ENCODE measurements at places on chromosomes 5 and 9.

DNA sequence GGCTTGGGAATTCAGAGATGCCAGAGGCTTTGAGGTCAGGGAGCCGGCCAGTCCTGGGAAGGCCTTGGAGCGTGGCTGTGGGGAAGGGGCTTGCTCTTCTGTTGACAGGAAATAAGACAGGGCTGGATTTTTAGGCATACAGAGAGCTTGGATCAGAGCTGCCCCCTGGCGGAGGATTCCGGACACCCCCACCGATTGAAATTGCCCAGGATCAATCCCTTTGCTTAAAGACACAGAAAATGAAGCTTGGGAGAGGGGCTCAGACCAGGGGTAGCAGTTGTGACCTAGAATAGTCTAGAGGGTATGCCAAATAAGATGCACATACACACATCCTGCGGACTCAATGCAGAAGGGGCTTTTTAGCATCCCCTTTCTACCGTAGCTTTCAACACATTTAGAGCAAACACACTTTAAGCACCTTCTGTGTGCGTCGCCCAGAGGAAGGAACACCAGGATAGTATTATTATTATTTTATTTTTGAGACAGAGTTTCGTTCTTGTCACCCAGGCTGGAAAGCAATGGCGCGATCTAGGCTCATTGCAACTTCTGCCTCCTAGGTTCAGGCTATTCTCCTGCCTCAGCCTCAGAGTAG lies 1.7 kb upstream of the NTMT1 start:
- peak; percentile 52 for DNase-seq

DNA sequence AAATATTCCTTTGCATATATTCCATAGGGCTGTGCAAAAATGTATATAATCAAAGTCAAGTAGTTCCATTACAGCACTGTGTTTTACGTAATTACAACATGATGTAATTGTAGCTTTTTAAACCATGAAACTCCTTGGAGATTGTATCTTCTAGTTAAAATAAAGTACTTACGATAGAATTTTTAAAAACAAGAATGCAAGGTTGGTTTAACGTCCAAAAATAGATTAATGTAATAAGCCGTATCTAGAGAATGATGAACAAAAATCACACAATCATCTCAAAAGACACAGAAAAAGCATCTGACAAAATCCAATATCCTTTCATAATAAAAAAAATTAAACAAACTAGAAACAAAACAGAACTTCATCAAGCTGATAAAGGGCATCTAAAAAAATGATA lies 86.2 kb downstream of the DENND1A start:
- no peak for DNase-seq

DNA sequence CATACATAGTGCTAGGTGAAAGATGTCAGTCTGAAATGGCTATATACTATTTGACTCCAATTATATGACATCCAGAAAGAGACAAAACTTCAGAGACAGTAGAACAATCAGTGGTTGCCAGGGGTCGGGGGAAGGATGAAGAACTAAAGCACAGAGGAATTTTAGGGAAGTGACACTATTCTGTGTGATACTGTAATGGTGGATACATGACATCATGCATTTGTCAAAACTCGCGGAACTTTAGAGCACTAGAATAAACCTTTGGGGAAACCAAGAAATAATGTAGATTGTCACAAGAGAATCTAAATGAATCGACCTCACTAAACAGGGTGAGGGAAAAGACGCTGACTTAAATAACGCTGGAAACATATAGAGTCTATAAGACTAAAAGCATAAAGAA lies 107.0 kb upstream of the RETREG1 start:
- no peak for DNase-seq

DNA sequence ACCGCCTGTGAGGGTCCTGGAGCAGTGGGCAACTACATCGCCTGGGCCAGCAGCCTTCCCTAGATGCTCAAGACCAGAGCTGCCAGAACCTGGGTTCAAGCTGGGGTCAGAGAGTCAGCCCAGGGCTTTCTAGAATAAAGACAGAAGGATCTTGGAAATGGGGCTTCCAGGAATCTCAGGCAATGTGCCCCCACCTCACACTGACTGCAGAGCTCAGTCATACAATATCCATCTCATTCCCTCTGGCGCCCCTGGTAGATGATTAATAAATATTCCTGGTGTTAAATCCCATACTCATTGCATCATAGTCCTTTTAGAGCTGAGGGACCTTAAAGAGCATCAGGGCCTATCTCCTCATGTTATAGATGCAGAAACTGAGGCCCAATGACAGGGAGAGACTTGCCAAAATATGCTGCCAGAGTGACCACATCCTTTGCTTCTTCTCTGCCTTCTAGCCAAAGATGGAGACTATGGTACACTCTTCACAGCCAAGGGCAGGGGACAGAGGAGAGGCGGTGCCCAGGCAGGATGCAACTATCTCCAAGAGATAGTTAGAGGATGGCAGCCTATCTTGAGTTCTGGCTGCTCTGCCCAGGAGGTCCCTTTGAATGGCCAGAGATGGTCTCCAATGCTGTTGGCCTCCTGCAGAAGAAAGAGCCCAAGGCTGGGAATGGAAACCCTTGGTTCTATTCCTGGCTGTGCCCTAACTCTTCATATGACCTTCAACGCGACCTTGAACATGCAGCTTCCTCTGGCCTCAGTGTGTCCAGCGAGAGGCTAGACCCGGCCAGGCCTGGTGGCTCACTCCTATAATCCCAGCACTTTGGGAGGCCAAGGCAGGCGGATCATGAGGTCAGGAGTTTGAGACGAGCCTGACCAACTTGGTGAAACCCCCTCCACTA lies 36.2 kb upstream of the IL17B start:
- no peak for DNase-seq

GRCh38 chr9:120350596-120350995 lies 229.4 kb downstream of the CDK5RAP2 start:
- no peak for DNase-seq

DNA sequence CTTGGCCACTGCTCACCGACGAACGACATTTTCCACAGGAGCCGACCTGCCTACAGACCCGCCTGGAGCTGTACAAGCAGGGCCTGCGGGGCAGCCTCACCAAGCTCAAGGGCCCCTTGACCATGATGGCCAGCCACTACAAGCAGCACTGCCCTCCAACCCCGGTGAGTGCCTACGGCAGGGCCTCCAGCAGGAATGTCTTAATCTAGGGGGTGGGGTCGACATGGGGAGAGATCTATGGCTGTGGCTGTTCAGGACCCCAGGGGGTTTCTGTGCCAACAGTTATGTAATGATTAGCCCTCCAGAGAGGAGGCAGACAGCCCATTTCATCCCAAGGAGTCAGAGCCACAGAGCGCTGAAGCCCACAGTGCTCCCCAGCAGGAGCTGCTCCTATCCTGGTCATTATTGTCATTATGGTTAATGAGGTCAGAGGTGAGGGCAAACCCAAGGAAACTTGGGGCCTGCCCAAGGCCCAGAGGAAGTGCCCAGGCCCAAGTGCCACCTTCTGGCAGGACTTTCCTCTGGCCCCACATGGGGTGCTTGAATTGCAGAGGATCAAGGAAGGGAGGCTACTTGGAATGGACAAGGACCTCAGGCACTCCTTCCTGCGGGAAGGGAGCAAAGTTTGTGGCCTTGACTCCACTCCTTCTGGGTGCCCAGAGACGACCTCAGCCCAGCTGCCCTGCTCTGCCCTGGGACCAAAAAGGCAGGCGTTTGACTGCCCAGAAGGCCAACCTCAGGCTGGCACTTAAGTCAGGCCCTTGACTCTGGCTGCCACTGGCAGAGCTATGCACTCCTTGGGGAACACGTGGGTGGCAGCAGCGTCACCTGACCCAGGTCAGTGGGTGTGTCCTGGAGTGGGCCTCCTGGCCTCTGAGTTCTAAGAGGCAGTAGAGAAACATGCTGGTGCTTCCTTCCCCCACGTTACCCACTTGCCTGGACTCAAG lies 1.5 kb downstream of the CSF2 start:
- DNase-seq: no peak

- no peak for DNase-seq
These were observed 157.5 kb downstream of the COMMD10 start for GRCh38 chr5:116242343-116242742.

DNA sequence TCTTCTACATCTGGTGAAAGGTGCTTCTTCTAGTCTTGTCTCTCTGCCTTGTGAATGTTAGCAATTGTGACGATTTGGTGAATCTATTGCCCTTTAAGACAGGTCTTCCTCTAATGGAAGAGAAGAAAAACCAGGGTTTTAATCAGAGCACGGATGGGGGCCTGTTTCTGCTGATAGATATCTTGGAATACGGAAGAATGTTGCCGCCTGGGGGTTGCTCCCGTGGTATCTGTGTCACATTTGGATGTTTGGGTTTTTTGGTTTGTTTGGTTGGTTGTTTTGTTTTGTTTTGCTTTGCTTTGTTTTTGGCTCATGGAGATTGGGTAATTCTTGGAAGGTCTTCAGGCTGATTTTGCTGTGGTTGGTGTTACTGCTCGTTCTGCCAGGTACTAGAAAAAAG lies 9.7 kb upstream of the SLC1A3 start:
- no peak for DNase-seq

DNA sequence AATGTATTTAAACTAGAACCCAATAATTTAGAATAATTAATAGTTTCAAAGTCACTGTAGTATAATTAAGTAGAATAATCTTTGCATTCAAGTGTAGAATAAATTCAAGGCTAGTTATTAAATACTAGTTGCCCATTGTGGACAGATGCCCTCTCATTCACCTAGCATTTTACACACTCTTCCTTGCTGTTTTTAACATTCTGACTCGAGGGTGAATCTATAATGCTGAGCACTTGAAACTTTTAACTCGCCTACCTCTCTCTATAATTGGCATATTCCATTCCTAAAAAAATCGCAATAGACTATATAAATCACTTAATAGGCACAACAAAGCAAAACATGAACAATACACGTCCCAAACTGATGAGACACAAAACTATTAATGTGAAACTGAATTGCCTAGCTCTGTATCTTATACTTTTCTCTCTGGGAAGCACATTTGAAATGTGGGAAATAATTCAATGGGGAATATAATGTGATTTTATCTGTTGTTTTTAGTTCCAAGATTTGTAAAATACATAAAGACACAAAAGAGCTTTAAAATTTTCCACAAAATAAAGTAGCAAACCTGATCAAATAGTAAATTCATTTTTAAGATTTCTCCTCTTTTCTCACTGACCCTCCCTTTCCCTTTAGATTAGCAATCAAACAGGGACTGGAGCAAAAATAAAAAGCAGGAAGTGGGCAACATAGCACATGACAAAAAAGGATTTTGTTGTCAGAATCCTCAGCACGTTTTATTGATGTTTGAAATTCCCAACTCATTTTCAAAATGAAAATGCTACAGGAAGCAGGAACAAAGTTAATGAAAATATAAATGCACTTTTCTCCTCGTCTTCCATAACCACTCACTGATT lies 295.6 kb downstream of the PDE4D start:
- DNase-seq: no peak

DNA sequence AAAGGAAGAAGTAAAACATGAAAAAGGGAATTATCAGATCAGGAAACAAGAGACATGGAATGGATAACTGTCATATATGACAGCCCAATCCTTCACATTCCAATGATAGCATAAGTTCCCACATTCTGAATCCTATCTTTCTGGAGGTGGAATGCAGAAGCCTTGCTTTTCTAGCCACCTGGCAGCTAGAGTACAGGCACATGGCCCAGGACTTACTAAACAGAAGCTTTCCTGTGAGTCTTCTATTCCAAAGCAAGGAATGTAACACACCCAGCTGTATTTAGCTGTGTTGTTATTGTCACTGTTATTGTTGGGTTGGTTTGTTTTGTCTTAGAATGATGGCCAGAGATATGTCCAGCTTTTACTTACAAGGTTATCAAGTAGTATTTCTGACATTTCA lies 780.5 kb upstream of the ZNF608 start:
- DNase-seq: no peak

DNA sequence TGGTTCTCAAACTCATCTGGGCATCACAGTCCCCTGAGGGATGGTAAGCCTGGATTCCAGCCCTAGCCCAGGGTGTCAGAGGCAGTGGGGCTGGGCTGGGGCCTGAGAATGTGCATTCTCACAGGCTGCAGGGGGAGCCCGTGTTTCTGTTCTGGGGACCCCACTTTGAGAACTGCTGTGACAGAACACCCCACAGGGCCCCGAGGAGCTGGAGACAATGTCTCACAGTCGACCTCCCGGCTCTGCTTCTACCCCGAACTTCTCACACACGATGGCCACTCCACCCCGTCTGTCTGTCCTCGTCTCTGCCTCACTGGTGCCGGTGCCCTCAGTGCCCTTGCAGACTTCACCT lies 130.0 kb downstream of the CACNA1B start:
- DNase-seq: no peak

DNA sequence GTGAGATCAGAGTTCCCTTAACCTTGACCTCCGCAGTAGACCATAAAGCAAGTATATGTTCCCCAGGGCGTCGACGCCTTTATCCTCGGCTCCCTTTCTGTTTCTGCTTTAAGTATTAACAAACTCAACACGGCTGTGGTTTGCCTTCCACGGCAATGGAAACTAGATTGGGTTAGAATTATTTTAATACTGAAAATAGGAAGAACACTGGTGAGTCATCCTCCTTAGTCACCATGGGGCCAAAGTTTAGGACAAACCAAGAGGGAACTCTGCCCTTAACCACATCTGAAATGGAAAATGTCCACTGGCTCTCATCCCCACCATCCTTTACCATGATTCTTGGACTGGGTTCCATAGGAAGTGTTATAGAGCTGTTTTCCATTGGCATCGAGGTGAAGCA lies 386.1 kb downstream of the ACTL7B start:
- no peak for DNase-seq

DNA sequence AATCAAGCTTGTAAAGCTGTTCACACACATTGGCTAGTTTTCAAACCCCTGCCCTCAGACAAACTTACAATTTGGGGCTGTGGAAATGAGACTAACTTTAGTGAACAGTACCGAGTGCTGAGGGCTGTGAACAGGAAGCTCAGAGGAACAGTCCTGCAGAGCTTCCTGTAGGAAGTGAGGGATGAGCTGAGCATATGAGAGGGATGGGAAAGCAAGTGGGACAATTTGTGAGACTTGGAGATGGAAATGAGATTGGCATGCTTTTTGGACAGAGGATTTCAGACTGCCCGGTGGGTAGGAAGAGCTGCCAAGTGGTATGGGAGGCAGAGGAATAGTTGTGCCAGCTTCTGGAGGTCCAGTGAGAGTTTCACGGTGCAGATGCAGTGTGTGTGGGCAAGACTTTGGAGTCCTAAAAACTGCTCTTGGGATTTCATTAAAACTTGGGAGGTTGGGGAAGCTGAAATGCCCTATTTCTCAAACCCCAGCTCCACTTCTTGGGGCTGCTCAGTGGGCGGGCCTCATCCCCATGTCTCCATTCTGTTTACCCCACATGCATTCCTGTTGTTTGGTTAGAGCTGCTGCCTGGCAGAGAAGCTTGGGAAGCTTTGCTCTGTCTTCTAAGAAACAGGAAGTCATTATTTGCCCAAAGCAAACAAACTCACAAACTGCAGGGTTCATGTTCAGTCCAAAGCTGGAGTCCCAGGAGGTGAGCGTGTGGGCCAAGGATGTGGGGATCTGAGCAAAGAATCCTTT lies 267.5 kb downstream of the ZSWIM6 start:
- DNase-seq: no peak

- DNase-seq: no peak
These were observed 137.8 kb upstream of the MAP1B start for GRCh38 chr5:71969460-71969859.

GRCh38 chr5:80125962-80126480 lies 90.9 kb downstream of the THBS4 start:
- DNase-seq: no peak

All from SHP77 treated with DMSO at 0.1 percent for 48 hours (cell line).